ENCODE measurements at places on chromosomes 3 and 15.

GRCh38 chr3:107218864-107219269 lies 158.4 kb upstream of the CCDC54 start:
- DNase-seq = no peak

- DNase-seq = no peak
These were observed 102.4 kb upstream of the IGSF10 start for GRCh38 chr3:151563305-151563704.

GRCh38 chr3:138434276-138434874 lies at the start of gene ESYT3:
ESYT3 (plus strand) TSS chr3:138434616; CDS start chr3:138434799, 183 bp downstream.
- peak; percentile 6 for DNase-seq

- DNase-seq = no peak
These were observed 286.8 kb upstream of the TRIM42 start for GRCh38 chr3:140391061-140391460.

DNA sequence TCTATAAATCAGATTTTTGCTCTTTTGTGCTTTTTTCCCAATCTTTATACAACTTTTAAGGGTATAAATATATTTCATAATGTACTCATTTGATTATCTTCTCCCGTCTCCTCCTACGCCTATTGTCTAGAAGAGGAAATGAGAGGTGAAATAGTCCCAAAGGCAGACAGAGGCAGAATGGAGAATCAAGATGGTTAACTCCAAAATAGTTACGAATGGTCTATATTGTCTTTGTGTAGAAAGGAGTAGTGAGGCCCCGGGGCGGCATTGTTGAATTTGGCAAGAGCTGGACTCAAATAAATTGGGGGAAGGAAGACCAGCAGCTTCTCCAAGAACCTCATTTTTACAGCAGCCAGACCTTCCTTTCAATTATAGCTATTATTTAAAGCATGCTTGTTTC lies 23.9 kb downstream of the ITPR1 start:
- no peak for DNase-seq

GRCh38 chr15:97961067-97961954 lies 808 bp downstream of the ARRDC4 start:
- DNase-seq = no peak

DNA sequence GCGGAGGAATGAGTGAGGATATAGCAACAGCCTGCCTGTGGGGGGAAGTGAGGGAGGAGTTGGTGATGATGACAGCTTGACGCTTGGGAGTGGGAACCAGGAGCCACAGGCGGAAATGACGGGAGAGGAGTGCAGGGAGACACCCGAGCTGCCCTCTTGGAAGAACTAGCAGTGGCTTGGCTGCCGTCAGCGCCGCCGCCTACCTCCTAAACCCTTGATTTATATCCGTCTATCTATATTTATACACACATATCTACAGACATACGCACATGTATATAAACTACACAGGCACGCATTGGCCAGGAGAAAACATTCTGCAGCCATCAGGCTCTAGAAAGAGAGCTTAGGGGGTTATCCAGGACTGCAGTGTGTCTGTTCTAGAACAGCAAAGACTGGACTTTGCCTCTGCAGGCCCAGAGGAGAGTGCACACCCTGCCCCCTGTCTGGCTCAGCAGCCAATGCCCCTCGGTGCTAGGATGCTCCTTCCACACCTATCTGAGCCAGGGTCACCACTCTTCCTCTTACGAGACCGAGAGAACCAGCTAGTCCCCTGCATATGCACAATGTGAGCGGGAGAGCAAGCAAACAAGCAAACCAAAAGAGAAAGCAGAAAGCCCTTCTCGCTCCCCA lies 45.3 kb upstream of the MAGEF1 start:
- no peak for DNase-seq

GRCh38 chr3:126107203-126107939 lies 23.4 kb upstream of the SLC41A3 start:
- DNase-seq = no peak

DNA sequence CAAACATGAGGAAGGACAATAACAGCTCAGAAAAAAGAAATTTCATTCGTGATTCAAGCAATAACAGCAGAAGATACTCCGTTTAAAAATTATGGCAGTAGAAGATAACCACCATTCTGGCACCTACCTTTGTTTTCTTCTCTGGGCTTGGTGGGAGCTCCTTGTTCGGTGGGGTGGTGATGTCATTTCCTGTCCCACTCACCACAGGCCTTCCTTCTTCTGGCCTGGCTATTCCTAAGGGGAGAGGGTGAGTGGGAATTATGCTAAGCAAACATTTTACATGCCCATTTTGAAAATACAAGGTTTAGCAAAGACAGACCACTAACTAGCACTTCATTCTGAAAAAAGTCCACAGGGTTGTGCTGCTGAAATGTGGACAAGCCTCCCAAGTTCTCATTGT lies 74.4 kb downstream of the DHX30 start:
- DNase-seq = no peak

DNA sequence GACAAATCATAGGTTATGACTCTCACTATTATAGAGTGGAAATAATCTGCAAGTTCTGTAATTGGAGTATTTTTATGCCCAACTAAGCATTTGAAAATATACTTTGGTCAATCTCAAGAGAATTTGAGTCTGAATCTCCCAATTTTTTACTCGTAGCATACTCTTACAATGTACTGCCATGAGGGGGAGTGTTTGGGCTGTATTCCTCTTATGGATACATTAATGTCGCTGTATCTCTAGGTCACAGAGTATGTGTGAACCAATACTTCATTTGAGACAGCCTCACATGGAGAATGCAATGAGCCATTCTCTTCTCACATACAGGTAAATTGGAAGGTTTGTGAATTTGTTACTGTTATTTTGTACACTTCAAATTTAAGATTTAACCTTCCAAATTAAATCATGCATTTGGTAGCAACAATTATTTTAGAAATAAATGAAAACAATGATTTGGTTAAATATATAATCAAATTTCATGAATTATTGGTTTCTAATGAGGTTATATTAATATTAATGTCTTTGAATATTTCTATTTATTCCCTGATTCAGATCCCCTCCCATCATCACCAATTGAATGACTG lies 5.5 kb upstream of the CD200 start:
- DNase-seq = no peak

DNA sequence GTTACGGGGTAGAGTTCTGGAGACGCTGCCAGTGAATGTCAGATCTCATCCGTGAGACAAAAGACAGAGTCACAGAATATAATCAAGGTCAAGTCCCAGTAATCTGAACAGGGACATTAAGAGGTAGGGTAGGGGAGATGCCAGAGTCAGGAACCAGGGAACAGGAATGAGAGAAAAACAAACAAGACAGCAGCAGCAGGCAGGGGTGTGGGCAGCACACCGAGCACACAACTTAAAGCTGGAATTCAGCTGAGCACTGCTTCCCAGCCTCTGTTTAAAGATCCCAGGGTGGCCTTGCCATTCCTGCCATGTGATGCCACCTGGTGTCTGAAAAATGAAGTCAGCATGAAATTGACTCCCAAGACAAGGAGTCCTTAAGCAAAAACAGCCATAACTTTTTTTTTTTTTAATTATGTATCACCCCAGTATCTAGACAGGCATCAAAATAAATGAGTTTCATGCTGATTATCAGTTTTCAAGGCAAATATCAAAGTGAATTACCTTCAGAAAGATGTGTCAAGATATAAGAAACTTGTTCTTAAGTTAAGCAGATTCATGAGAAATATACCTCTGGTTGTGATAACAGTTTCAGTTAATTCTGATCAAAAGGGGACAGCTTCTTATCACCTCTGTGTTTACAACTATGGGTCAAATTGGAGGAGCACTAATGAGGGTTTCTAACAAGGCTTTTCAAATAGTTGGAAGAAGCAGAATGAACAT lies 203.7 kb downstream of the SLC9A9 start:
- no peak for DNase-seq

GRCh38 chr3:58009026-58009748 lies 965 bp downstream of the FLNB start:
- no peak for DNase-seq

DNA sequence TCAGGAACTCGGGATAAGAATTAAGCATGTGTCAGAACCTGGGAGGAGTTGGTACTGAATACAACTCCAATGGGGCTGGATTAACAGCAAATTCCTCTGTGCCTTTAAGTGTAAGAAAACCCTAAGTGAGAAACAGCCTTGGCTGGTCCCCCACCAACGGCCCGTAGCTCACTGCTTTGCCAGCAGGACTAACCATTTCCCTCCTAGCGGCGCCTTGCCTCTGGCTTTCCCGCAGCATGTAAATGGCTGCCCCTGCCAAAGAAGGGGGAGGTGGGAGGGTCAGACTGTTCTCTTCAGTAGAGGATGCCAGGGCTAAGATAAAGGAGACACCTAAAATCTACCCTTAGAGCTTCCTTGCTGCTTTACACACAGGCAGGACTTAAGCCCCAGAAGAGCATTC lies 51.0 kb upstream of the SH3GL3 start:
- DNase-seq = no peak

GRCh38 chr15:76340803-76341365 lies 4.3 kb downstream of the ISL2 start:
- no peak for DNase-seq

GRCh38 chr15:63040509-63040908 lies 2.0 kb upstream of the TPM1 start:
- DNase-seq = no peak

- DNase-seq = no peak
These were observed 26.3 kb downstream of the BMF start for GRCh38 chr15:40082195-40082883.

- DNase-seq = no peak
These were observed 54.4 kb upstream of the EHHADH start for GRCh38 chr3:185308126-185308754.

GRCh38 chr15:90082140-90082715 lies 20.0 kb downstream of the IDH2 start:
- no peak for DNase-seq

DNA sequence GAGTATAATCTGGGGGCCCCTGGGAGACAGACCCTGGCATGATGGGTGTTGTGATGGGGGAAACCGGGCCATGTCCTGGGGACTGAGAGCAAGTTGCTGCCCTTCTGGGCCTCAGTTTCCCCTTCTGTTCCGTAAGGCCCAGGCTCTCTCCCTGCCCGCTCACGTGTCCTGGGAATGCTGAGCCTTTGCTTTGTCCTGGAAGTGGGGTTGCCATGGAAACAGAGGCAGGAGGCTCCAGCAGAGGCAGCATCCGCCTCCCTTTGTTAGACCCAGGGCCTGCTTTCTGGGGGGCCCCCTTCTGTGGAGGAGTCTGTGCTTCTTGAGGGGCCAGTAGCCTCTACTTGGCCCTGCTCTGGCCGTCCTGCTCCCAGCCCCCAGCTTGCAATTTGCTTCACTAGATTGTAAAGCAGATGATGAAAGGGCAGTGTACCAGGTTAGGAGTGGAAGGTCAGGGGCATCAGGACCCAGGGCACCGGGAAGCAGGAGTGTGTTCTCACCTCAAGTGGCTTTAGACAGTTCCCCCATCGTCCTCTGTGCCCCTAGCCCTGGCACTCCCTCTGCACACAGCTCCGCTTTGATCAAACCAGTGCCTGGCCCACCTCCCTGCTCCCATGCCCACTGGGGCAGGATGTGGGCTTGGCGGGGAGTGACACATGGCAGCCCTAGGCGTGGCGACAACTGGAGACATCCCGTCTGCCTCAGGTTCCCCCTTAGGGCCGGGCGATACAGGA lies 105.6 kb downstream of the FBLN2 start:
- DNase-seq = peak; percentile 27

DNA sequence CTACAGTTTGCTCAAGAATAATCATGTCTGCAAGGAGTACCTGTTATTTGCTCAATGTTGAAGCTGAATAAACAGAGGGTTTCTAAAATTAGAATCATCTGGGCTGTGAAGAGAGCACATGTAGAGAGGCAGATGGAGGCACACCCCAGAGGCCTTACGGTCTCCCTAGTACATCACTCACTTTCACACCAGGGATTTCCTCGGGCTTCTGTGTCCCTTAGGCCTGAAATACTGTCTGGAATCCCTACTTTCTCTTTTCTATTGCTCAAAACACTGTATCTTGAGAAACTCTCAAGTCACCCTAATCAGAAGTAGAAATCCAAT lies 473.7 kb upstream of the ROBO2 start:
- DNase-seq = no peak

GRCh38 chr3:108823227-108823626 lies 641 bp downstream of the TRAT1 start:
- DNase-seq = no peak

- no peak for DNase-seq
These were observed 48.8 kb downstream of the HMCES start for GRCh38 chr3:129327510-129327909.

GRCh38 chr3:189122526-189123205 lies 49.1 kb upstream of the TPRG1 start:
- no peak for DNase-seq

DNA sequence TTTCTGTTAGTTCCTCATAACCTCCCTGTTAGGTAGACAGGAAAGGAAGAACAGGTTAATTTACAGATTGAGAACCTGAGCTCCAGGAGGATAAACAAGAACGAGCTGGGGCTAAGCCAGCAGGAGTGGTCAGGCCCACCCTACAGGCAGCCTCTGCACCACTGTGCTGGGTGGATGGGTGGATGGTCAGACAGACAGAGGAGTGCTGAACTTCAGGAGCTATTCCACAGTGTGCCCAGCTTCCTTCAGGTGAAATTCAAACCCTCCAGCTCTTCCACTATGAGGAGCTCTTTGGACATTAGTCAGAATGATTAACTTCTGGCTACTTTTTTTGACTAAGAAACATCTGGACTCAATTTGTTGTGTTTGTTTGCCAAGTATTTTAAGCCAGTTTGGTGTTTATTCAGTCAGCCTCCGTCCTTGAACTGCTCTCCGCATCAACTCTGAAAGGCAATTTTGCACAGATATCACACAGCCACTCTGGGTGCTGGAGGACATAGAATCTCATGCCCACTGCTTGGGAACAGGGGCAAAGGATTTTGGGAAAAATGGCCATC lies 361.9 kb downstream of the CLSTN2 start:
- no peak for DNase-seq

DNA sequence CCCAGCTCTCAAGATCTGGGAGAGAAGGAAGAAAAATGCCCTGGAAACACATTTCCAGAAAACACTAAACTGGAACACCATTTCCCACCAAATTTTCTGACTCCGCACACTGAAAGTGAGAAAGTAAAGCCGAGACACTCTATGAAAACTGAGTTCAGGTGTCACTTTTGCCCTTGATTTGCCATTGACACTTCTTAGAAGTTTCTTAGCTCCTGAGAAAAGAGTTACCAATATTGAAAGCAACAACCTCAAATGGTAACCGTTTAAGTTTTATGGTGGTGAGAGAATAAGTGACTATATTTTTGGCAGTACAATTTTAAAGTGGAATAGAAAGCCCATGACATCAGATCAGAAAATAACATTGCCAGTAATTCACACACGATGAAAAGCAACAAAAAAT lies 39.0 kb downstream of the CD86 start:
- DNase-seq = no peak

- DNase-seq = no peak
These were observed 52.7 kb upstream of the NEO1 start for GRCh38 chr15:72999586-72999985.

GRCh38 chr3:171566803-171567422 lies 106.7 kb upstream of the TNIK start:
- DNase-seq = no peak

GRCh38 chr3:181050738-181051137 lies 61.2 kb upstream of the DNAJC19 start:
- DNase-seq = no peak

GRCh38 chr15:39161096-39161495 lies 419.8 kb upstream of the THBS1 start:
- DNase-seq = no peak

- DNase-seq = no peak
These were observed 1.0 kb downstream of the DTWD1 start for GRCh38 chr15:49621887-49622286.
